Ecto neural progenitor cell (in vitro differentiated cells): ENCODE measurements at places on chromosomes 7 and 10.
A peak's percentile ranks its signal among the peaks of the same experiment; 100 is the strongest.

DNA sequence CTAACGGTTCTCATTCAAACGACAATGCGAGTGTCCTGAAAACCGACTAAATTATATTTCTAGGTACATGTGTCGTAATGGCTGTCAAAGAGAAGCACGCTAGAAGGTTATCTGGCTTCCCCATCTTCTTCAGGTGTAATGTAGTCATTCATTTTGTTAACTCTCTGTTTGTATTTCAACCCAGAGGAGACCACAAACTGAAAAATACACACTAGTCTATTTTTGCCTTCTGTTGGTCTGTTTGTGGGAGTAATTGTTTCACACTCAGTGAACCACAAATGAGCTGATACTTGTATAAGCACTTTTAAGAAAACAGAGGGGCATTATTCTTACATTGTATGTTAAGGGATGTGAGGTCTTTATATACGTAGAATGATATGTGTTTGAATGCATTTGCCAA is 305.9 kb downstream of the GATA3 start:
- no peak for DNase-seq

DNA sequence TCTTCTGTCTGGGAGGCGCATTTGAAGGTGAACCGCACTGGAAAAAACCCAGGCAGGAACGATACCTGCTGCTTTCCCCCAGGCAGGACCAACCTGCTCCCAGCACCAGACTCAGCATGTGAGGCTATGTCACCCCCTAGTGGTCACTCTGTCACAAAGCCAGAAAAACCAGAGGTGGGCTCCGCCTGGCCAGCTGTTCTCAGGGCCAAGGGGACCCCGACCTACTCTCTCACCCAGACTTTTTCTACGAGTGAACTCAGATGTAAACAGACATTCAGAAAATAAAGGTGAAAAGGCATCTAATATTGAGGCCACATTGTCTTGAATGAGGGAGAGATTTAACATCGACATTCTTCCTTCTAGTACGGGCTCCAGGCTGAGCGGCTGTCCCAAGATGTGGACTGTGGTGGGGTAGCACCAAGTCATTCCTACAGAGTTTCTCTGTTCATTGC is 117.3 kb downstream of the PRKAG2 start:
- DNase-seq = peak; percentile 79

DNA sequence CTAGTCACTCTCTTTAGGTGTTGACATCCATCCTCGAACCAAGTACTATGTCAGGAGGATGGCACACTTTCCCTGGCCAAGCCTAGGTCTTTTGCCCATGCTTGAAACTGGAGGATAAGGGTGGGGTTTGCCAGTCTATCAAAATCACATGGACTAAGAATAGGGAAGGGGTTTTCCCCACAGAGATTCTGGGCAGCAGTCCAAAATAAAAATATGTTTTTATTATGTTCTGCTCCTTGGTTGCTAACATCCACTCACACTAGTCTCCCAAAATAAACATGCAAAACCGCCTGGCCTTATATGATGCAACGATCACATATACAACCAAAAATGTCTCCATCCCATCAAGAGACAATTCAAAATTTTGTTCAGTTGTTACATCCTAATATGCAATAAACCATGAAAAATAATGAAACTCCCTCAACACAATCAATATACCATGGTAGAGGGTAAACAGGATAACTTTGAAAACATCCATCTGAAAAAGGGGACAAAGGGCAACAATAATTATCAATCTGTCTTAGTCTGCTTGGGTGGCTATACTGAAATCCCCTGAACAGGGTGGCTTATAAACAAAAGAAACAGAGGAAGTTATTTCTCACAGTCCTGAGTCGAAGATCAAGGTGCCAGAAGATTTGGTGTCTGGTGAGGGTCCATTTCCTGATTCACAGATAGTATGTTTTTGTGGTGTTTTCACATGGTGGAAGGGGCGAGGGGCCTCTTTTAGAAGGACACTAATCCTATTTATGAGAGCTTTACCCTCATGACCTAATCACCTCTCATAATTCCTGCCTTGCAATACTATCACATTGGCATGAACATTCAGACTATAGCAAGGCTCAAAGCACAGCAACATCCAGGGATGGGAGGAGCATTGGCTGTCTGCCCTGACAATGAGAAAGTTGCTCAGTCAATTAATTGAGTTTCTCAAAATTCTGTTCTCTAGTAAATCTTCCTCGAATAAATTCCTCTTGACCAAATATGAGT is 159.3 kb downstream of the ETV1 start:
- DNase-seq = no peak

- DNase-seq = no peak
Observed at GRCh38 chr7:94375691-94376090, 19.0 kb upstream of the COL1A2 start.

DNA sequence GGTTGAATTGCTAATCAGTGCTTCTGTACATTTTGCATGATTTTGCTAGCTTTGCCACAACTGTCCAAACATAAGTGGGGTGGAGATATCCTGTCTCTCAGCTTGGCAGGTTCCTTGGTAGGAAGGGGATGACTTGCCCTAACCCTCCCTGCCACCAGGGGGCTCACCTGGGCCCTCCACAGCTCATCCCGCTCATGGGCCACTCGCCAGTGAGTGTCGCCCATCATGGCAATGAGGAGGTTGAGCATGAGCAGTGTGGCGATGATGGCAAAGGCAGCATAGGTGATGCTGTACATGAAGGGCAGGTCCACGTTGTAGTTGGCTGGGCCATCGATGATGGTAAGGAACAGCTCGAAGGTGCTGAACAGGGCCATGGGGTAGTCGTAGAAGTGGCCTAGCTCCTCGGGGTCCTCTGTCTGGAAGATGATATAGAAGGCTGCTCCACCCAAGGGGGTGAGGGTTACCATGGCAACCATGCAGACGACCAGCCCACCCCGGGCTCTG is 12.2 kb downstream of the TRPV6 start:
- DNase-seq = no peak

DNA sequence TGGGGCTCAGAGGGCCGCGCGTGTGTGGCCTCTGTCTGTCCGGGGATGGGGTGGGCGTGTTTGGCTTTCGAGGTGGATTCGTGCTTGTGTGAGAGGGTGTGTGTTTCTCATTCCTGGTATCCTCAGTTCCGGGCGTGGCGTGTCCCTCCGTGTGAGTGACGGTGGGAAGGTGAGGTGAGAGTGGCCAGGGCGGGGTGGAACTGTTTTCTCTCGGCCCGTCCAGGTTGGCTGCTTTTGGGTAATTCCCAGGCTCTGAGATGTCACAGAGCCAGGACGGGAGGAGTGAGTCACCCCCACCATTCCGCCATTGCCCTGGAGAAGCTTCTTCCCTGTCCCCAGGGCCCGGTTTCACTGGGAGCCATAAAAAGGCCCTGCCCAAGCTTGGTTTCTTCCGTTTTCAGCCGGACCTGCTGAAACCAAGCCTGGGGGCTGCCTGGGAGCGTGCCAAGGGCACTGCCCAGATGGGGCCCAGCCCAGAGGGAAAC is 21.3 kb upstream of the CLDN4 start:
- DNase-seq = peak; percentile 40

- DNase-seq = peak; percentile 26
Observed at GRCh38 chr10:49177391-49178355, 10.5 kb downstream of the TMEM273 start.

GRCh38 chr10:108615576-108616320 is 1307.6 kb downstream of the XPNPEP1 start:
- no peak for DNase-seq

DNA sequence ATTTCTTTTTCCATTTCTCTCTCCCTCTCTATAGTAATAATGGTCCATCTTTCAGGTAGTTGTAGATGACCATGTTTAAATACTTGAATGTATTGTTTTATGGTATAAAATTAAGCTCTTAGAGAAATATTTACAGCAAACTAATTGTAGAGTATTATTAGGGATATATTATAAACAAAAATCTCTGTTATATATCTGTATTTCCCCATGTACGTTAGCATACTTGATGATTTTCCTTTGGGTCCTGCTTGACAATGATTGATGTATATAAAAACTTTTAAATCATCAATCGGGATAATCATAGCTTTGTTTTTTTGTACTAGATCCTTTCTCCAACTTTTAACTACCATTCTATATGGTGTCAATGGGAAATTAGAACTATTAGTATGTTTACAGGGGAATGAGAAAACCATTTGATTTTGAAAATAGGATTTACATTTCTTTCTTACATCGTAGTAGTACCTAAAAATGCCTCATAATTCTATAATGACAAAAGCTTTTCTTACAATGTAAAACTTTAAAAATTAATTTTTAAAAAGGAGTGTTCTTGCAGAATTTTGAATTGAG is 117.5 kb upstream of the CDK13 start:
- DNase-seq = no peak

DNA sequence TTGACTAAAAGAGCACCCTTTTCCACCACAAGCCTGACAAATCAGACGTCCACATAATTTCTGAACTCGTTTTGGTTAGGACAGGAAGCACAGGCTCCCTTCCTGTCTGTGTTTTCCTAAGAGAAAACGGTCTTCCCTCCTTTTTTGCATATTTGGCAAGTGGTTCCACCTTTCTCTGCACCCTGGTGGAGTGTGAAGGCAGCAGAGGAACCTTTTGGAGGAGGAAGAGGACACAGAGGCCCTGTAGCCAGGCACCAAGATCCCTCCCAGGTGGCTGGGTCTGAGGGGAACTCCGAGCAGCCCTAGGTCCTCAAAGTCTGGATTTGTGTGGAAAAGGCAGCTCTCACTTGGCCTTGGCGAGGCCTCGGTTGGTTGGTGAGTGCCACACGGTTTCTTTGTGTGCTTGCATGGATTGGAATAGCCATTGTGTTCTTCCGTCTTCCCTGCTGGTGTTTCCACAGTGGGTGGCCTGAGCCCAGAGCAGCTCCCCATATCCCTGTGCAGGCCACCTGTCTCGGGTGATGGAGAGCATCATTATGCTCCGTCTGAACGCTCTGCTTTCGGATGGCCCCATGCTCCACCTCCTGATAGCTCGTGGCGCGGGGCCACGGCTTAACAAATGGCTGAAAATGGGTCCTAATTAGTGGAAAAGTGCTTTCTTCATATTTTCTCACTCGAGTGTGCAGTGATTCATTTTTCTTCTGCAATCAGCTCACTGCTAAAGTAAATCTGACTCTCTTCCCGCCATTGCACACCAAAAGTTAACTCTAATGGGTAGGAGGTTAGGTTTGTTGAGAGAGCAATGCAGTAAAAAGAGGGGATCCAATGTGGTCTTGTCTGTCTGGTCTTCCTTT is 4.2 kb downstream of the IKZF1 start:
- DNase-seq = no peak

DNA sequence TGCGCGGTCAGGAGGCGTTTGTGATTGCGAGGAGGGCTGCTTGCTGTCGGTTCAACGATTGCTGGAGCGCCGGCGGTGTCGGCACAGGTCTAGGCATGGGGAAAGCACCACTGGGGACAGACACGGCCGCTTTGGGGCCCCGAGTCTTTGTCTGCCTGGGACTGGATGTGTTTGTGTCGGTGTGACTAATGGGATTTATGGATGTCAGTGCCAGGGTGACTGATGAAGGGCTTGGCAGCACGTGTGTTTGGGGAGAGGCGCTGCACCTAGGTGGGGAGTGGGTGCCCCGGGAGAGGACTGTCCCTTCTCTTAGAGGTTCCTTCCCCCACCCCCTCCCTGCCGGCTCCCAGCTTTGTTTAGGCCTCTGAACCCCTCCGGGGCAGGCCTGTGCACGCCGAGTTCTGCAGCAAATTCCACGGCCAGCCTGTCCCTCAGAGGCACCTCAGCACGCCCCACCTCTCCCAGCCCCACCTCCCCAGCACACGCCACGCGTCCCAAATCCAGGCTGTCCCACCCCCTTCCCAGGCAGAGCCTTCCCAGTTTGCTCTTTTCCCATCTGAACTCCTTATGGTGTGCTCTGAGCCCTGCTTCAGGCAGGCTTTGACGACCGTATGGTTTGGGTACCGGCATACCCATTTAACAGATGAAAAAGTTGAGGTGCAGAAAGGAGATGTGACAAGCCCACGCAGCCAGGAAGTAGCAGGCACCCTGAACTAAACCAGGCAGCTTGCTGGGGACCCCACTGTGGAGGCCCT is 6.4 kb upstream of the TNRC18 start:
- DNase-seq = peak; percentile 78

- DNase-seq = no peak
Observed at GRCh38 chr7:25066253-25066652, 58.8 kb downstream of the CYCS start.

GRCh38 chr7:14886533-14886932 is 16.0 kb downstream of the DGKB start:
- no peak for DNase-seq

- no peak for DNase-seq
Observed at GRCh38 chr10:22579826-22580225, 134.6 kb downstream of the PIP4K2A start.

DNA sequence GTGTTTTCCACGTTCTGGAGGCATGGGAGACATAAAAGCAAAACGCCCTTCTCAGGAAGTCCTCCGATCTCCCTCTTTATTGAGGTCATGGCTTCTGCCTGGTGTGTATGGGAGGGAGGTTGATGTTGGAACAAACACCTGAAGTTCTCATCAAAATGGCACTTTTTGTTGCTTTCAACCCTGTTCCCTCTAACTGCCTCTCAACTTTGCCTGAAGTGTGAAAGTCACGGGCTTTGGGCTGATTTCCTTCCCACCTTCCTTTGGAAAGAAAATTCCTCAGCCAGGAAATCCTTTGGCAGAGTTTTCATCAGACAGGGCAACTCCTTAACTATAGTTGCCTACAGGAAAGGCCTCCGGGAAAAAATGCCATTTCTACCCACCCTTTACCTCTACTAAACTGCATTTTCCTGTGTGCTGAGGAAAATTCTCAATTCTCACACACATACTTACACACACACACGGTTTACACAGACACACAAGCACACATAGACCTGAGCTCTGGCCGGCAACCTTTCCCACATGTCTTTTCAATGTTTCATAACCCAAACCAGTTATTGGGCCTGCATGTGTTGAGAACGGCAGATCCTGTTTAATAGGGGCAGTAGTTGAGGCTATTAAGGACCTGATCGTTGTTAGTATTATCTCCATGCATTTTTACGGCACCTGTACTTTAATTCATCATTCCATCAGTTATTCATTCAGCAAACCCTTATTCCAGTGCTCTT is 36.4 kb downstream of the CYP17A1 start:
- no peak for DNase-seq

GRCh38 chr10:80966326-80966986 is 428.8 kb downstream of the SH2D4B start:
- no peak for DNase-seq

DNA sequence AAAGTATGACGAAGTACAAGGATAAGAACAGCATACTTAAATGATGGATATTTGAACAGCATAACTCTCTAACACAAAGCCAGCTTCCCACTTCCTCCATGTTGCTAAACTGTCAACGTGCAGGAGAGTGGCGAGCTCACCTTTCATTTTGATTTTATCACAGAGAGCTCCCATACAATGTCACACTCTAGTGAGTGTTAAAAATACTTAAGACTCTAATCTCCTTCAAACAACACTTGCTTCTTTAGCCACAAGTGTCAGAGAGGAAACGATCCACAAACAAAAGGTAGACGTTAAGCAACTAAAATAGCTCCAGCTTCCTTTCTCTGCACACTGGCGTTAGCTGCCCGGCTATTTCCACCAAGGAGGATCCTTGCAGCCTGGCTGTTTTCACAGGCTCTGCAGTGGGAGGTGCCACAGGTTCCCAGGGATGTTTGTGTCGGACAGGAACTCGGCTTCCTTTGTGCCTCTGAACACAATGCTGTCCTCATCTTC is 194.6 kb downstream of the COBL start:
- DNase-seq = no peak
